ENCODE measurements at places on chromosomes 4 and X.

DNA sequence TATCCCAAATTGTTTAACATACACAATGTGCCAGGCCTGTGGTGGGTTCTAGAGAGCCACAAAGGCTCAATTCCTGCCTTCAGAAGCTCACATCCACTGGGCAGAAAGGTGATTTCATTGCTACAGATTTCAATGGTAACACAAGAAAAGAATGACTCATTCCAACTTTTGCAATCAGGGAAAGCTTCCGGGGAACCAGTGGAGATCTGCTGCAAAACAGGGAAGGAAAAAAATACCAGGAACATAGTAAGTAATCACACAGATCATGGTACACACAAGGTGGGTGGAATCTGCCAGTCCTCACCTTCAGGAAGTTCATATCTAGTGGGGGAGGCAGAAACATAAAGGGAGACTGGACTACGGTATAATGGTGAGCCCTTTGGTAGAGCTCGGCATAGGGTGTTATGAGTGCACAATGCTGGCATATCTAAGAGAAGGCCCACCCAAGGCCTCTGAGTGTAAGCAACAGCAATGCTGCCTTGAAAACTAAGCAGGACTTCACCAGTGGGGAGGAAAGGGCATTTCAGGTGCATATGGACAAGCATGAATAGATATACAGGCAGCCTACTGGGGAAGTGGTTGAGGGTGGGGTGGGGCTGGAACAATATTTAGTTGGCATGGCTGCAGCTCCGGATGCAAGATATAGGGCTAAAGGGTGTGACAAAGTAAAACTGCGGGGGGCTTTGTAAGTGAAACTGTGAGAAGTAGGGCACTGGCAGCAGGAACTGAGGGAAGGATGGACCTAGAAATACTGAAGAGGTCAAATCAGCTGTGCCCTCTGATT lies 24.2 kb downstream of the GPRIN3 start:
- no peak for DNase-seq

- DNase-seq: no peak
These were observed 238.9 kb downstream of the SLC7A11 start for GRCh38 chr4:138003248-138003647.

DNA sequence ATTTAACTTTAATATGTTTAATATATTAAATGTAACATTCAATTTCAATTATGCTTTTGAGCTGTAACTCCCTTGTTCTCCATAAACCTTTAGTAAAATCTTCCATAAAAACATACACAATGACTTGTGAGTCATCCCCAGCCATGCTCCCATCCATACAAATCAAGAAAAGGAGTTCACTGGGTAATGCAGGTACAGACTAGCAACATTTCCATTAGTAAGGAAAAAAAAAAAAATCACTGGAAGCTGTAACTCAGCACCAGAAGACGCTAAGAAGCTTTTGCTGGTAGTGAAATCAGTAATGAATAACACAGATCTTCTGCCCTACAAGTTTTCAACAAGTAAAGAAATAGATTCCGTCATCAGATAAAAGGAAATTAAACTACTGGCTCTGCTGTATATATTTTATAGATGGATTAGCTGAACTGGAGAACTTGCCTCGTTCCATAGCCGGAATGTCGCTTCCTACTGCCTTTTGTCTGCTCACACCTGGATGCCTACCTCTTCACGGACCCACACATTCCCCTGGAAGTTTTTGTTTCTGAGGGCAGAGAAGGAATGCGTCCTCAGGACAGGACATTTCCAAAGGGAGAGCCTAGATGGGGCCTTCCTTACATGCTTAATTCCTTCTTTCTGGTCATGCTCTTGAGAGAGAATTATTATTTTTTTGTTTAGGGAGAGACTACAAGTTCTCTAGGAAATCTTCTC lies 298.4 kb upstream of the ANKRD50 start:
- DNase-seq: no peak

GRCh38 chr4:144716778-144717177 lies 70.8 kb downstream of the HHIP start:
- no peak for DNase-seq

DNA sequence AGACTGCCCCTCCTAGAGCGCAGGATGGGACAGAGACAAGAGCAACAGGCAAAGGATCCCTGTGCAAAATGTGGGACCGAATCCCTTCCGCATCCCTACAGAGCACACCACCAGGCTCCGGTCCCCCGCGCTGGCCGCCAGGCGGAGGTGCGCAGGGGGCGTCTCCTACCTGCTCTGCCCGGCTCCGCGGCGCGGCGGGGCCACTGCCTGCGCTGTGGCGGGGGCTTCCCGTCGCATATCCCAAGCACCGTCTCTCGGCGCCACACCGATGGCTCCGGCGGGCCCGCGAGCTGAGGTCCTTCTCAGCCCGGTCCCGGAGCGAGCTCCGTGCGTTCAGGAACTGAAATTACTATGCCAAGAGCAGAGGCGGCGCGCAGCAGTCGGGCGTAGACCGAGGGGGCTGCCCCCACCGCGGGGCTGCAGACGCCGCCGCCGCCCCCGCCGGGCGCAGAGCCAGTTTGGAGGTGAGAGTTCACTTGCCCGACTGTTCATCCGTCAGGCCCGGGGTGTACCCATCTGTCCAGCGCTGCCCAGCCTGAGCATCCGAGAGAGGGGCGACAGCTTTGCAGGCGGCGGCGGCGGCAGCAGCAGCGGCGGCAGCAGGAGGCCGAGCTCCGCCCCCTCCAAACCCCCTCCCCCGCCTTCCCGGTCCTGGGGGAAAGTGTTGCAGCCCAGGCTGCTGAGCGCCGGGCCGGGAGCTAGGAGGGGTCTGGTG lies at the start of gene GPRIN3:
TSS of gene GPRIN3 (minus strand) at position 355 of the 715 bp plus-strand sequence. CDS start 57,690 bp downstream, outside the sequence.
- no peak for DNase-seq

DNA sequence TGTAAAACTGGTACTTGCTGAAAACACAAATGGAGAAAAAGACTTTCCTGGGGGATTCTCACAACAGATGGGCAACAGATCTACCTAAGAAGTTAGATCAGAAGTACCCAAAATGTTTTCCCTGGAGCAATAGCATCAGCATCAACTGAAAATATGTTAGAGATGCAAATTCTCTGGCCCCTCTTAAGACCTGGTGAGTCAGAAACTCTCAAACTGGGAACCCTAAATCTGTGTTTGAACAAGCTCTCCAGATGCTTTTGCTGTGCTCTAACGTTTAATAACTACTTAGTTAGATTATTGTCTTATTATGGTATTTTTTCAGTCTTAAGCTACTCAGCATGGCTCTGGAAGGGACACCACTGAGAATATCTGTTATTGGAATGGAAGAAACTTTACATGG lies 55.2 kb upstream of the TRPC3 start:
- no peak for DNase-seq

DNA sequence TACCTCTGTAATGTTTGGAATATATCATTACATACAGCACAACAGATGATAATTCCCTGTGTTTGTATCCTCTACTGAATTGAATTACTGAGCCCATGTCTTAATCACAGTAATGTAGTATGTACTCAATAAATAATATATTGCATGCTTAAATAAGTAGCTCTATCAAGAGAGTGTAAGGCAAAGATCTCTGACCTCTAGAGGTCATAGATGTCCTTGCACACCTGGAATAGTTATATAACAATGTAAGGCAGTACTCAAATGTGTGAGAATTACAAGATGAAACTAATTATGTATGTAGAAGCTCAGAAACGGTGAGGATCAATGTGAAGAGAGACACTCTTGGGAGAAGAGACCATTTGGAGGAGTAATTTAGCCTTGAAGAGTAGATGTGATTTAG lies 14.3 kb upstream of the GCNA start:
- no peak for DNase-seq
